Right renal pelvis (tissue), 4 donors: ENCODE measurements at places on chromosomes 6 and 20.
A peak's percentile ranks its signal among the peaks of the same experiment; 100 is the strongest.

- DNase-seq, result no peak
These were observed 8.8 kb upstream of the SUPT3H start for GRCh38 chr6:45386501-45386900.

- no peak for DNase-seq
These were observed 332.4 kb downstream of the PRKN start for GRCh38 chr6:162395181-162395580.

DNA sequence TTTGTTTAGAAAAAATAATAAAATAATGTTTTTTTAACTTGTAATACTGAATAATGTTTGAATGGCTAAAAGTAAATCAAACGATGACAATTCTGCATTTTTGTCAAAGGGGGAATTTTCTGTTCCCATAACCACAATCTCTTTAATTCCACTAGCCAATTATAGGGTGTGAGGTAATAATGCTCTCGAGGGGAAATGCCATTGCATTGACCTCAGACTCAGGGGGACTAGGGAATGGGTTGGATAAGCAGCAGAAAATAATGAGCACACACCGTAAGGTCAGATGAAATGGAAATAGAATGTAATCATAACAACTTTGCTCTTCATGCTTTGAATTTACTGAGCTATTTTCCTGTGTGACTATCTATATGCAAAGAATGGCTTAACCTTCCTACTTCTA is 584.7 kb downstream of the RFPL4B start:
- DNase-seq, result no peak

GRCh38 chr6:21241231-21242130 is 352.1 kb upstream of the SOX4 start:
- DNase-seq, result no peak

DNA sequence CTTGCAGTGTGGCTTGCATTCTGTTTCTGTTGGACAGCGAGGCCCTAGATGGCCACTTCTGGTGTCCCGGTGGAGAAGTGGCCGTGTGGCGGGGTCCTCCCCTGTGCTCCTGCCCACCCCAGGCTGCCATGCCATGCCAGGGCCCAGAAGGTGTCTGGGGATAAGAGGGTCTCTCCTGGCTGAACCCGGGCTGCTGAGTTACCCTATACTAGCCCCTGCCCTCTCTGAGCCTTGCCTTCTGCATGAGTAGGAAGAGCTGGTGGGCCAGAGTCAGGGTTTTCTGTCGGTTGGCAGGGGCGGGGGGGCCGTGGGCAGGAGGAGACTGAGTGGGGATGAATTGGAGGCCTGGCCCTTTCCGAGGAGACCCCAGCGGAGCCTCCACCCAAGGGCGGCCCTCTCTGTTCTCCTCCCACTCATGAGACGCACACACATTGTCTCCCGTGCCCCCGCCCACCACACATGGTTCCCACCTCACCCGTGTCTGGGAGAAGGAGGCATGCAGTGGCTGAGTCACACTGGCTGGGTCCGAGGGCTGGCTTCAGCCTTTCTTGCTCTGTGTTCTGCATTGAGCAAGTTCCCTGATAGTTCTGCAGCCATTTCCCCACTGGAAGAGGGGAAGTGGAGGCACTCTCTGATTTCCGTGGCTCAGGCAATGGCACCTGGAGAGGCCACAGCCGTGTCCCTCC is 24.6 kb downstream of the VSTM2L start:
- no peak for DNase-seq

GRCh38 chr20:49174183-49174582 is 14.0 kb downstream of the STAU1 start:
- DNase-seq, result no peak

DNA sequence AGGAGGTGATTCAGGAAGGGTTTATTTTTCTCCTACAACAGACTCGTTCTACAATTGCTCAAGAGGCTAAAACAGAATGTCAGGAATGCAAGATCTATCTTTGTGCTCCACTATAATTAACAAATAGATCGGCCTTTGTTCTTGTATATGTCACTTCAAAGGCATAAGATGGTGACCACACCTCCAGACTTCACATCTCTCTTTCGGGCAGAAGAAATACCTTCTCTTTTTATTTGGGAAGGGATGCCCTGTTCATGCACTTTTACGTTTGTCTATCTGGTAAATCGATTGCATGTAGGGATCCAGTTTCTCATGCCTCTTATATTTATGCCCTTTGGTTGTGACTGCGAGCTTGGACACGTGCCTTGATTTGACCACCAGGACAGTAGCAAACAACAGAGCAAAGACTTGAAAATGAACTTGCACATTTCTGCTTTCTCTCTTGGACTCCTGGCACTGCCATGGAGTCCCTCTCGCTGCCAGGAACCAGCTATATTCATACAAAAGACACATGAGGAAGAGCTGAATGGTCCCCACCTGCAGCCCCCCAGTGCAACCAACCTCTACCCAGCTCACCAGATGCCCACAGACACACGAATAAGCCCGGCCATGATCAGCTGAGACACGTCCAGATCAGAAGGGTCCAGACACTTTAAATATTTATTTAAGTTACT is 219.8 kb upstream of the STXBP5 start:
- no peak for DNase-seq

- DNase-seq, result no peak
These were observed 121.2 kb downstream of the PXDC1 start for GRCh38 chr6:3630258-3630835.

GRCh38 chr6:96704713-96705112 is 132.6 kb downstream of the GPR63 start:
- DNase-seq, result no peak

DNA sequence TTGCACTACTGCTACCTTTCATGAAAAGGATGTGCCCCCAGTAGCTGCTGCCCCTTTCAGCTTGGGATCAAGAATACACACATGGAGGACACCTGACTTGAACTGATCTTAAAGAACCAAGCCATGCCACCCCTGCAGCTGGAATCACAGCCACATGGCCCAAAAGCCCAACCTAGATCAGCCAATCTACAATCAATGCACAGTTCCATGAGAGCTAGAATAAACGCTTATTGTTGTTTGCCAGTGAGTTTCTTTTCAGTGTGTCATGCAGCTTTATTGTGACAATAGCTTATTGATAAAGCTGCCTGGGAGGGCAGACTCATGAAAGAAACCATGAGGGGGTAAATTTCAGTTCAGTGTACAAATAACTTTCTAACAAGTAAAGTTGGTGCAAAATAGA is 397.7 kb downstream of the PTPRT start:
- DNase-seq, result no peak

DNA sequence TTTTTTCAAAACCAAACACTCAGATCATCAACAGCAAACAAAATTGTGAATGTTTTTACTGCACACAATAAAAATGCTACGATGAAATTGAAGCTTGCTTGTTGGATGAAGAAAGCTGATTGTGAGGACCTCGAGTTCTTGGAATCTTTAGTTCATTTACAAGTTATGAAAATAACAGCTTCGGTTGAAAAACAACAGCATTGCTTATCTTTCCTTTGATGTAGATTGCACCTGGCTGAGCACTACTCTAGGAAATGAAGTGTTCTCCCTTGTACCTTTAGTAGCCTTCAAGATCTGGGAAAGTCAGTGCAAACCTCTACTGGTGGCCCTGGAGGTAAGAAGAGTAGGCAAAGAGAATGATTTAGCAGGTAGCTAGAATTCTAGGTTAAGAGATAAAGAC is 2.2 kb upstream of the HMGN3 start:
- no peak for DNase-seq

DNA sequence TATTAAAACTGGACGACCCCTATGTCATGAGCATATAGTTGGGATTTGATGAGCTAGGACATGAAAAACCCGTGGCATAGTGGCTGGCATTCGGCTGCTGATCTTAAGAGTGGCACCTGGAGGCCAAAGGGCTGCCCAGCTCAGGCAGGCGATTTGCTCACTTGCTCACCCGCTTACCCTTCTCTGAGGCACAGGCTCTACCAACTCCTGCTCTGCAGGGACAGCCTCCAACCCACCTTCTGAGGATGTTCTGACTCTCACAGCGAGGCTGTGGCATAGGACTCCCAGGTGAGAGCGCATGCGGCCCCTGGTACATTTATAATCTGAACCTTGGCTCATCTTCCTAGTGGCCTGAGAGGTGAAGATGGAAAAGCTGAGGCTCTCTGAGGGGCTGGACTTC is 995 bp downstream of the RSPO4 start:
- DNase-seq, result no peak

DNA sequence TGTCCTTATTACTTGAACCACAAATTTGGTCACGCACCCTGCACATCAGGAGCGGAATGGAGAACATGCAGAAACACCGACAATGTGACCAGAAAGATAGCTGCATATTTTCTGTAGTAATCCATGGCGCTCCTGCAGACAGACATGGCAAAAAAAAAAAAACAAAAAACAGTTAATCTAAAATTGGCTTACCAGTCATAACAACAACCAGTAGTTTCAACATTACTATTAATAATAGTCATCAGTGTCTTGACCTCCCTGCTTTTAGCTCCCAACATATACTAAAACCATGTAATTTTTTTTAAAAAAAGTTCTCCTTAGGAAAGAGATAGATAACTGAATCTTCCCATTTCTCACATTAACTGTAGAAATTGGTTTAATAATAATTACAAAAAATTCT is 6.8 kb downstream of the CGA start:
- no peak for DNase-seq

GRCh38 chr6:85126485-85127167 is 323.3 kb upstream of the NT5E start:
- peak; percentile 23 for DNase-seq

GRCh38 chr6:80196906-80197305 is 90.4 kb downstream of the BCKDHB start:
- no peak for DNase-seq

- DNase-seq, result no peak
These were observed 8.0 kb downstream of the CSE1L start for GRCh38 chr20:49054056-49054643.

- no peak for DNase-seq
These were observed 61.7 kb downstream of the PLEKHG1 start for GRCh38 chr6:150661216-150662007.

- DNase-seq, result no peak
These were observed 13.3 kb downstream of the SLC22A1 start for GRCh38 chr6:160134779-160135547.

DNA sequence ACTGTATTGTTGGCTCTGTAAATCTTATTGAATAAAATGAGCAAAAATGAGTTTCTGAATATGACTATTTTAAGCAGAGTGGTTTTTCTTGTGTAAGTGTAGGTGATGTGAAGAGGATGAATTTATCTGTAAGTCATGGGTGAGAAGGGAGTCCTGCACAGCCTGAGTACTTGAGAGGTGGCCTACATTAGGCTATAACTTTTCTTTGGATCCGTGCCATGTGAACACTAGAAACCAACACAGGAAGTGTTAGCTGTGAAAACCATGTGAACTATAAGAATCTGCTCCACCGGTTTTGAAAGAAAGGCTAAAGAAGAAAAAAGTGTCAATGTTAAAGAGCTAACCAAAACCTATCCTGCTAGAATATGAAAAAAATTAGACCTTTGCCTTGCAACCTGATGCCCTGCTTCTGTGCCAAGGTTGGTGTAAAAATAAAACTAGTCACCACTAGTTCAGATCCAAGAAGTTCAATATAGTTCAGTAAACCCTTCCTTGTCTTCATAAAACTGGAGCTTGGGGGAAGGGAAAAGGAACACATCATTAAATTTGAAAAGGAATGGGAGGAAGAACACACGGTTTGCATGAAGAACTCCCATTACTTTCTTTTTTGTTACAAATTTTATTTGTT is 21.3 kb downstream of the PLCB1 start:
- DNase-seq, result no peak

- DNase-seq, result no peak
These were observed 76.4 kb upstream of the HS3ST5 start for GRCh38 chr6:114419175-114419574.

DNA sequence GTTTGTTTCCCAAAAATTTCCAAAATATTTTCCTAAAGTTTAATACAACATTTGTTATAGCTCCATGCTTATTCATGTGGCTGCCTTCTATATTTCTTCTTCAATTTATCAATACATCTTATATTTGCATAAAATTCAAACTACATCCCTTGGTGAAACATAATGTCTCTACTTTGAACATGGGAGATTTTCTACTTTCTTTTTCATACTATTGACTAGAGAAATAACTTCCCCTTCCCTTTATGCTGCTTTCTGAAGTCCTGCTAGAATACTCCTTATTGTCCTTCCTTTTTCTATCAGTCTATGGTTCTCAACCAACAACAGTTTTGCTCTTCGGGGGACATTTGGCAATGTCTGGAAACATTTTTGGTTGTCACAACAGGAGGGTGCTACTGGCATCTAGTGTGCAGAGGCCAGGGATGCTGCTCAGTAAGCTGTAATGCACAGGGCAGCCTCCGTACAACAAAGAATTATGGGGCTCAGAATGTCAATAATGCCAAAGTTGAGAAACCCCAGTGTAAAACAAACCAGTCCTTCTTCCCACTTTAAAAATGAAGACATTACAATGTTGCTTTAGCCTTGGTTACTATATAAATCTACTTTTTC is 29.9 kb downstream of the MKKS start:
- DNase-seq, result no peak

DNA sequence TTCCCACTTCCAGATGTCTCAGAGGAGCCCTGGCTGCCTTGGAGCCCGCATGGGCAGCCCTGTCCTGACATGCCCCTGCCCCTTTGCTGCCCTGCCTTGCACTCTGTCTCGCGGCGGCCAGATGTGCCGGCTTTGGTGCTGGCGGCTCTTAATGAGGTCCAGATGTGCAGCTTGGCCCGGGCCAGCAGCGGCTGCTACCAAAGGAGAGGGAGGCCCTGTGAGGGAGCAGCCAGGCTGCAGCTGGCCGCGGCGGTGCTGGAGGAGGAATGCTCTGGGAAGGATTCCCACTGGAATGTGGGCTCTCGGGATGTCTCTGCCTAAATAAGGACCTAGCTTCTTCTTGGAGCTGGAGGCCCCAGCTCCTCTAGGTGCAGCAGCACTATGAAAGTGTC is 72.4 kb downstream of the FGD2 start:
- DNase-seq, result peak; percentile 56

GRCh38 chr6:13681305-13682061 is 30.2 kb downstream of the RANBP9 start:
- DNase-seq, result no peak

DNA sequence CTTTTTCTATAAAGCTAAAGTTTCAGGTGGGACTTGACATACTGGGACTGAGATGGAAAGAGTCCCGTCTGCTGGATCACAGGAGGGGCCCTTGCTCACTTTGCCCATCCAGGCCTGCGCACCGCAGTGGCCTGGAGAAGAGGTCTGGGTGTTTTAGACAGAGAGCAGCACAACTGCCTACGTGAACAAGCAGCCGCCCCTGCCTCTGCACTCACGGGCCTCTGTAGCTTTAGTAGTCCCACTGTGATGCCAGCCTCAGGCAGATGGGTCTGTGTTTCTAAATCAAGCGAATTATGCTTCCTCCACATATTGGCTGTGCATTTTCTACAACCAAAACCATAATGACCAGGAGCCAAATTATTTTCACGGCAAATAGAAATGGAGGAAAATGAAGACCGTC is 184.8 kb upstream of the FOXQ1 start:
- DNase-seq, result no peak

- no peak for DNase-seq
These were observed 39.0 kb downstream of the PLAGL1 start for GRCh38 chr6:143969077-143969476.

GRCh38 chr20:51994751-51995417 is 192.6 kb upstream of the SALL4 start:
- no peak for DNase-seq
